ENCODE measurements at places on chromosomes 1 and 21.

GRCh38 chr1:27099135-27099586 lies 55.8 kb downstream of the SLC9A1 start:
- DNase-seq: no peak

DNA sequence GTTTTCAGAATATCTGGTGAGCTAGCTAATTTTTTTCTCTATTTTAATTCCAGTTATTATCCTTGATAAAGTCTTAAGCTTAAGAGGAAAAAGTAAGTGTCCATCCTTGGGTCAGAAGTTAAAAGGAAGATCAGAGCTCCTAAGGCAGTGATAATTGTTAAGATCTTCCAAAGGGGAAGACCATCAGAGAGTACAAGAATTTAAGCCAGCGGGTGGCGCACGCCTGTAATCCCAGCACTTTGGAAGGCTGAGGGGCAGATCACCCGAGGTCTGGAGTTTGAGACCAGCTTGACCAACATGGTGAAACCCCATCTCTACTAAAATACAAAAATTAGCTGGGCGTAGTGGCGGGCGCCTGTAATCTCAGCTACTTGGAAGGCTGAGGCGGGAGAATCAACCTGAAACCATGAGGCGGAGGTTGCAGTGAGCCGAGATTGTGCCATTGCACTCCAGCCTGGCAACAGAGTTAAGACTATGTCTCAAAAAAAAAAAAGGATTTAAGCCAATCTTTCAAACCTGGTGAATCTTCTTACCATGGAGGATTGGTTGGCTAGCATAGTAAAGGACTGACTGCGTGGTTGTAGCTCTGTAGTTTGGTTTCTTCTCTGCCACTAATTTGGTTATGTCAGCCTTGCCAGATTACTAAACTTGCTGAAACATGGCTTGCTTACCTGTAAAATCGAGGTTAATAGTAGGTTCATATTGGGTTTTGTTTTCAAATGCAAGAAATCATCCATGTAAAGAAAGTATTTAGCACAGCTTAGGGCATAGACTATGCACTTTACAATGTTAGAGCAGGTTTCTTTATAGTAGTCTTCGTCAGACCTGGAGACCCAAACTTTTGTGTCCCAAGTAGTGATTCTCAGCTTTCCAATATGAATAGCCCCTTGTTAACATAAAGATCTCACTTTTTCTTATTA lies 15.9 kb downstream of the AKIRIN1 start:
- no peak for DNase-seq

GRCh38 chr1:8244304-8244703 lies 73.6 kb upstream of the SLC45A1 start:
- DNase-seq: no peak

DNA sequence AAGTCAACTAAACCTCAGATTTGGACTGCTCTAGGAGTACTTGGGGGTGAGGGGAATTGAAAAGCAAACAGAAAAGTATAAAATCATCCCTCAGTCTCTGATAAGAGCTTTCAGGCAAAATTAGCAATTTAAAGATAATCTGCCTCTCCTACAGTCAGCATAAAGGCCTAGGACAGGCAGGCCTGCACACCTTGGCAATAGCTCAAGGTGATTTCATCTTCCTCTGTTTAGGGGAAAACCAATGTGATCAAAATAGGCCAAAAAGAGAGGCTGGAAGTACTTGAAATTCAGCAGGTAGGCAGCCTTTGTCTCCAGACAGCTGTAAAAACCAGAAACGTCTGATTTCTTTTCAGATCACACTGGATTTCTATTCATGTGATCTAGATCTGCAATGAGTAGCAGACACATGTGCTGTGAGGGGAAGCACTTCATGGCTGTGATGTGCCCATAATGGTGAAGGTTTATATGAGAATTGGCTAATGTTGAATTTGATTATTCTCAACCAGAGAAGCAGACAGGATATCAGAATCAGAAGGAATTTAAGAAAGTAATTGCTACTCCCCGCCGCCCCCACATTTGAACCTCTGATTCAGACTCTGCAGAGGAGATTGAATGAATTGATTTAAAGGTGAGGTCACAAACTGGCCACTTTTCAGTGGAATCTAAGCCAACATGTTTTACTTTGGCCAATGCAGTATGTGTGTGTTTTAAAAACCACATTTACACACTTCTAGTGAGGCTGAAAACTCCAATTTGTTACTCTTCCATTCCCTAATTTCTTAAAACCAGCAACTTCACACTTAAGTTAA lies 45.8 kb upstream of the DNASE2B start:
- DNase-seq: no peak

DNA sequence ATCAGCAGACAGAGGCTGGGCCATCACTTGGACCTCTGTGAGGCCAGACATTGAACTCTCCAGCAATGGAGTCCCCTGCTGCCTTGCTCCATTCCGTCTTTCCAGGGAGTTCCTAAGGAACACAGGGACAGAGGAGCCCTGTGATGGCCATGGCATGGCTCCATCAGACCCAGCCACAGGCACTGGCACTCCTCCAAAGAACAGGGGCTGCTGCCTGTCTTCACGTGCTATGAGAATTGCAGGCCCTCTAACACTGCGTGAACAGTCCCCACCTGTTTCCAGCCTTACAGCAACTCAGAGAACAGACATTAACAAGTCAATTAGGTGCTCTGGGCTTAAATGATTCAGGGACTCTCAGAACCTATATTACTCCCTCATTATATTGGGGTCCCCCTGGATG lies 140.8 kb downstream of the ASTN1 start:
- DNase-seq: no peak

GRCh38 chr1:26288311-26288941 lies 8.5 kb downstream of the SH3BGRL3 start:
- peak; percentile 90 for DNase-seq

DNA sequence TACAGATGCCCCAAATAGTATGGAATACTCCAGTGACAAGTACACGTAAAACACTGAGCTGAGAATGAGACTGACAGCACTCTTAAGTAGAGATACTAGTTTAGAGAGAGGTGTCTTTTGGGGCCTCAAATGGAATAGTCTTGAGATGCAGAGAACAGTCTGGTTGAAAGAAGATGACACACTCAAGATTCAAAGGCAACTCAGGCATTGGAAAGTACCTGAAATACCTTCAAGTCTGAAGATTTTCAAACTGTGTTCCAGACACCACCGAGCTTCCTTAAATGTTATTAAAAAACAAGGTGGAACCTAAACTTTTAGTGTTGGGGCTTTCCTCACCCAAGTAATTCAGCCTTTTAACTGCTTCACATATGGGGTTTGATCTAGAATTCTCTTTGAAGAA lies 437.7 kb downstream of the OMA1 start:
- no peak for DNase-seq

- DNase-seq: no peak
Observed at GRCh38 chr1:82837766-82838465, 1037.2 kb downstream of the ADGRL2 start.

- DNase-seq: no peak
Observed at GRCh38 chr1:97158691-97159096, 437.1 kb downstream of the PTBP2 start.

DNA sequence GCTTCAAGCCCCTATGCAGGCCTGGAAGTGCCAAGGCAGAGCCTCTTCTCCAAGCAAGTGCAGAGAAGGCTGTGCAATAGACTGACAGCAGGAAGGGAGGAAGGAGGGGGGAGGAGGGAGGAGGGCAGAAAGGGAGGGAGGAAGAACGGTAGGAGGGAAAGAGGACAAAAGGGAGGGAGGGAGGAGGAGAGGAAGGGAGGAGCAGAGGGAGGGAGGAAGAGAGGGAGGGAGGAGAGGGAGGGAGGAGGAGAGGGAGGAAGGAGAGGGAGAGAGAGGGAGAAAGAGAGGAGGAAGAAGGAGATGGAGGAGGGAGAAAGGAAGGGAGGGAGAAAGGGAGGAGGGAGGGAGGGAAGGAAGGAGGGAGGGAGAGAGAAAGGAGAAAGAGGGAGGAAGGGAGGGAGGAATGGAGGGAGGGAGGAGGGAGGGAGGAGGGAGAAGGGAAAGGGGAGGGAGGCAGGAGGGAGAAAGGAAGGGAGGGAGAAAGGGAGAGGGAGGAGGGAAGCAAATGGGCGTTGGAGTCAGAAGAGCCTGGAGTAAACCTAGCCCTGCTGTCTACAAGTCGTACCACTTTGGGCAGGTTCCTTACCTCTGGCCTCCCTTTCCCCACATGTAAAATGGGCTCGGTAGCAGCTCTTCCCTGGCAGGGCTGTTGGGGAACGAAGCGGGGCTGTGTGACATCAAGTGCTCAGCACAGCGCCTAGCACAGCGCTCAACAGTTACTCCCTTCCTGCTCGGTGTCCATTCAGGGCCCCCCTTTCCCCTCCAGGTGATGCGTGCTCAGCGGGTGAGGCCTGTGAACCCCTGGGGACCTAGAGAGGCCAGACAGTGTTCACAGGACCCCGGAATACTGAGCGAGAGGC lies 244.6 kb downstream of the NPHP4 start:
- no peak for DNase-seq

DNA sequence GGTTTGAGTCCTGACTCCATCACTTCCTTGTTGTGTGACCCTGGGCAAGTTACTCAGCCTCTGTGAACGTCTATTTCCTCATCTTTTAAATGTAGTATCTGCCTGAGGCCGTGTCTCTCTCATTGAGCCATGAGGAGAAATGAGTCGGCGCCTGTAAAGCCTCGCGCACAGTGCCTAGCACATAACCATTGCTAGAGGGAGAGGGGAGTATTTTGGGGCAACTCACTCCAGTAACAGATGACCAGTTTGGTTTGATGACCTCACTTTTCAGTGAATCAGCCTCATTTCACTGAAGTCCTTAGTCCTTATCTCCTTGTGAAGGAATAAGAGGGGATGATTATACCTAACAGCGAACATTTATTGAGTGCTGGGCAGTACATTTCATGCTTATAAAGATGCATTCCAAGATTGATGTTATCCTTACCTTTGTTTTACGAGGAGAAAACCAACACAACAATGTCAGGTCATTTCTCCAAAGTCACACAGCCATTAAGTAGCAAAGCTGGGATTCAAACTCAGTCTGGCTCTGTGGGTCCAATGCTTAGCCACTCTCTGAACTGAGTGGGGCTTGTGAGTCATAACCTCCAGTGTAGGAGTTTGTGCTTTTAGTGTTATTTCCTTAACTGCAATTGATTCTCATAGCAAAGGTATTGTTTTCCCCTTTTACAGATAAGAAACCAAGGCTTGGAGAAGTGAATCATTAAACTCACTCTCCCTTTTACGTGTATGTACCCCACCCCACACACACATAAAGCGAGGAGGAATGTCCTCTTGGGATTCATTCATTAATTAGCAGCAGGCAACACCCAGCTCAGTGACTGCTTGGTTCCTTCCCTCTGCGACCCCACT lies 25.9 kb downstream of the KCNC4 start:
- peak; percentile 85 for DNase-seq

- DNase-seq: peak; percentile 49
Observed at GRCh38 chr1:158177700-158178450, 2.8 kb upstream of the CD1D start.

GRCh38 chr1:239617259-239617658 lies 230.9 kb downstream of the CHRM3 start:
- no peak for DNase-seq
